Stomach (tissue), 19 donors: ENCODE measurements at places on chromosomes 4 and X. TPM values are rescaled to one million over a fixed set of nuclear protein-coding genes. Genes with fewer than 3 reads are reported as not detected.

DNA sequence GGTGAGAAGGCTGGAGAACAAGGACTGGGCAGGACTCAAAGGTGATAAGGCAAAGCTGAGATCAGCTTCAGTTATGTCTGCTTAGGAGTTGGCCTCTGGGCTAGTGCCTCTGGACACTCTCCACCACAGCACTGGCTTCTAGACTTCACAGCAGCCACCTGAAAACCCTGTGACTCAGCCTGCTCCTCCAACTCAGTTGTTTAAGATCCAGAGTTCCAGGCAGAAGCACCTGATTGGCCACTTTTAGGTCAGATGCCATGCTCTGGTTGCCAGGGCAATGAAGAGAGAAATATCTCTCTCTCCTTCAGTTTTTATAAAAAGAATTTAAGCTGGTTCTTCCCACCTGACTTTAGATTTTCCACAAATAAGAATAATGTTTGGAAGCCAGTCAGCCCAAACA is 47.9 kb upstream of the BLTP1 start:
- no peaks in the 10 kb centered on the region for H3K4me1 ChIP-seq
- H3K27ac ChIP-seq: no peak overlapping the region
- H3K36me3 ChIP-seq: no peaks in the 10 kb centered on the region

- peaks cover 11% of the 10 kb centered on the region for H3K4me1 ChIP-seq
- H3K36me3 ChIP-seq: no peaks in the 10 kb centered on the region
Measured at GRCh38 chr4:7398104-7398423, 36.7 kb downstream of the PSAPL1 start.

Gene F11
- total RNA-seq: not detected

Gene IGFBP7
- 188 TPM for total RNA-seq

Gene ADH1A
- not detected for total RNA-seq
